ENCODE measurements at places on chromosomes 5 and 9.
A peak's percentile ranks its signal among the peaks of the same experiment; 100 is the strongest.

- no peak for DNase-seq
These were observed 19.4 kb downstream of the ERGIC1 start for GRCh38 chr5:172853355-172853975.

DNA sequence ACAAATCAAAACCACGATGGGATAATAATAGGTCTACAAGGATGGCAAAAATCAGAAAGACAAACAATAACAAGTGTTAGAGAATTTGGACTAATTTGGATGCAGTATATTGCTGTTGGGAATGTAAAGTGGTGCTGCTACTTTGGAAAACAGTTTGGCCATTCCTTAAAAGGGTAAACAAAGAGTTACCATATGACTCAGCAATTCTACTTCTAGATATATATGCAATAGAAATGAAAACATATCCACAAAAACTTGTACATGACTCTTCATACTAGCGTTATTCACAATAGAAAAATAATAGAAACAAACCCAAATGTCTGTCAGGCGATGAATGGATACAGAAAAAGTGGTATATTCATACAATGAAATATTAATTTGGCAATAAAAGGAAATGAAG is 58.3 kb downstream of the JAK2 start:
- DNase-seq: no peak

GRCh38 chr9:133111808-133112662 is 9.0 kb downstream of the RALGDS start:
- no peak for DNase-seq

GRCh38 chr9:71549023-71549422 is 219.3 kb downstream of the CEMIP2 start:
- DNase-seq: no peak

- no peak for DNase-seq
These were observed 978 bp upstream of the UBE2B start for GRCh38 chr5:134370311-134370870.

DNA sequence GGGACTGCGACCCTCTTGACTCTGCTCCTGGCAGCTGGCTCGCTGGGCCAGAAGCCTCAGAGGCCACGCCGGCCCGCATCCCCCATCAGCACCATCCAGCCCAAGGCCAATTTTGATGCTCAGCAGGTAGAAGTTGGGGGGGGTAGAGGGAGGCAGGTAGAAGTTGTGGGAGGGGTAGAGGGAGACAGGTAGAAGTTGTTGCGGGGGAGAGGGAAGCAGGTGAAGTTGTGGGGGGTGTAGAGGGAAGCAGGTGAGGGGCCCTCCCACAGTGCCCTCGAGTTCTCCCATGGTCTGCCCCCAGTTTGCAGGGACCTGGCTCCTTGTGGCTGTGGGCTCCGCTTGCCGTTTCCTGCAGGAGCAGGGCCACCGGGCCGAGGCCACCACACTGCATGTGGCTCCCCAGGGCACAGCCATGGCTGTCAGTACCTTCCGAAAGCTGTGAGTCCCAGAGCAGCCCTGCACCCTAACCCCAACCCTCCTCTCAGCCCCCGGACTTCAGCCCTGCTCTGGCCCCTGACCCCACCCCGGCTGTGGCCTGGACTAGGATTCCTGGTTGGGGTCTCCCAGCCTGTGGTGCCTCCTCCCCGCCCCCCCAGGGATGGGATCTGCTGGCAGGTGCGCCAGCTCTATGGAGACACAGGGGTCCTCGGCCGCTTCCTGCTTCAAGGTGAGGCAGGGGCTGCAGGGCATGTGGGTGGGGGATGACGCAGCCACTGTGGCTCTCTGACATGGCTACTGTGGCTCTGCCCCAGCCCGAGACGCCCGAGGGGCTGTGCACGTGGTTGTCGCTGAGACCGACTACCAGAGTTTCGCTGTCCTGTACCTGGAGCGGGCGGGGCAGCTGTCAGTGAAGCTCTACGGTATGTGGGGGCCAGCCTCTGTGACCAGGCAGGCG is 537 bp downstream of the C8G start:
- no peak for DNase-seq

- DNase-seq: peak; percentile 2
These were observed 47.0 kb upstream of the PLIN2 start for GRCh38 chr9:19174127-19174912.

GRCh38 chr9:123338710-123339665 is 17.0 kb upstream of the CRB2 start:
- no peak for DNase-seq

- DNase-seq: no peak
These were observed 12.3 kb downstream of the CRAT start for GRCh38 chr9:129098328-129098727.

- DNase-seq: no peak
These were observed 630.1 kb downstream of the CDH12 start for GRCh38 chr5:22223079-22223478.

GRCh38 chr9:22037954-22038690 is 29.0 kb upstream of the CDKN2B start:
- DNase-seq: no peak

GRCh38 chr5:157494178-157494832 is 34.3 kb downstream of the NIPAL4 start:
- DNase-seq: no peak

DNA sequence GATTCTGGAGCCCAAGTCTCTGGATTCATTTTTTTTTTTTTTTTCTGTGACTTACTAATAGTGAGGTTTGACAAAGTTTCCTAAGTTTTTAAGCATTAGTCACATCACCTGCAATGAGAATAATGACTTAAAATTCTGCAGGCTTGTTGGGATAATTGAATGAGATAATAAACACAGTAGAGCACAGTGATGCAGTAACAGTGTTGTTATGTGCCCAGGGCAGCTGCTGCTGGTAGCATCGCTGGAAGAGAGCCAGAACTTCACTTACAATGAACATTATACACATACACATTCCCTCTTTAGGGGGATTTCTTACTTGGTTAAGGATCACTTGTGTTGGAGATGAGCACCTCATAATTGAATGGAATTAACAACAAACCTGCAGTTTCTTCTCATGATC is 78.9 kb downstream of the ALDH7A1 start:
- DNase-seq: peak; percentile 42

GRCh38 chr5:98468188-98468869 is 305.1 kb upstream of the RGMB start:
- DNase-seq: no peak

- DNase-seq: no peak
These were observed 5.6 kb downstream of the ZNF462 start for GRCh38 chr9:106868565-106868964.

DNA sequence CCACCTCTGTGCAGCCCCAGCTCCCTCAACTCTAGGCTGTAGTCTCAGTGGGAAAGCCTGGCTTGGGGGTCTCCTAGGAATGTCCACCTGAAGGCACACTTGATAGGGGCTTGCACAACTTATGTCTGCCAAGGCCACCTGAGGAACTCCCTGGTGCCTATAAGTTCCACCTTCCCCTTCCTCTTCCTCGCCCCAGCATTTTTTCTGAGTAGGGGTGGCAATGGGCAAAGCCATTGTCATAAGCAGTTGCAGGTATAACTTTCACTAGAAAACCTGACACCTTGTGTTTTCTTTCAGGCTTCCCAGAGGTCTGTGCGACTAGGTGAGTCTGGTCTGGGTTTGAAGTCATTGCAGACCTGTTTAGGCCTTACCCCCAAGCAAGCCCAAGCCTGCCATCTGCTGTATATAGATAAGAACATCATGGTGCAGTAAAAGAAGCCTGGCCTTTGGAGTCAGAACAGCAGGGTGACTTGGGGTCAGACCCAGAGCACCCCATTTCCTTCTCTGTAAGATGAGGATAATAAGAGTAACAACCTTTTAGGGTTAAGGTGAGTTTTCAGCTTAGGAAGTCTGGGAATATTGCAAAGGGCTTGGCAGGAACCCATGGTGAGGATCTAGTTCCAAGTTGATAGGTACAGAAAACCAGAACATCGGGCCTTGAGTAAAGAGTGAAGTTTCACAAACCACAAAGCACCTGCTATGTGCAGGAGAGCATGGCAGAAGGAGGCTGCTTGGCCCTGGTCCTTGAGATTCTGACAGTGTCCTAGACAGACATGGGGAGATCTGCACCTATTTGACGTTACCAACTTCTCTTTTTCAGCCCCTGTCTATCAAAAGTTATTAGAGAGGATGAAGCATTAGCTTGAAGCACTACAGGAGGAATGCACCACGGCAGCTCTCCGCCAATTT is 33.8 kb downstream of the TGFBI start:
- DNase-seq: no peak

DNA sequence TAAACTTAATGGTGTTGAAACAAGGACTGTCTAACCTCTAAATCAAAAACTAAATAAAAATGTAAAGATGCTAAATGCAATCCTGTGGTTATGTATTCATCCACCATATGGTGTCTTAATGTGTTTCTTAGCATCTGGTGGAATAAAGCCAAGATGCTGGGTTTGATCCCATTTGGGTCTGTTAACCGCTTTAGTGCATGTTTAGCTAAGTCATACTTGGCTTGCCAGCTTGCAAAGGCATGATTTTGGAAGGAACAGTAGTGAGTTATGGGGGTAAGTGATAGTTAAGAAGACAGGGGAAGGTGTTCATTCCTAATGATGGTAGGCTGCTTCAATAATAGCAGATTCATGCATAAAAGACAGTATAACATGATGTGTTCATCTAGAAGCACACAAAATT is 139.0 kb upstream of the SLC27A6 start:
- DNase-seq: no peak

- no peak for DNase-seq
These were observed 47.0 kb downstream of the SPRY4 start for GRCh38 chr5:142277796-142278195.

- no peak for DNase-seq
These were observed 466.4 kb downstream of the DMRTA1 start for GRCh38 chr9:22913026-22913425.

DNA sequence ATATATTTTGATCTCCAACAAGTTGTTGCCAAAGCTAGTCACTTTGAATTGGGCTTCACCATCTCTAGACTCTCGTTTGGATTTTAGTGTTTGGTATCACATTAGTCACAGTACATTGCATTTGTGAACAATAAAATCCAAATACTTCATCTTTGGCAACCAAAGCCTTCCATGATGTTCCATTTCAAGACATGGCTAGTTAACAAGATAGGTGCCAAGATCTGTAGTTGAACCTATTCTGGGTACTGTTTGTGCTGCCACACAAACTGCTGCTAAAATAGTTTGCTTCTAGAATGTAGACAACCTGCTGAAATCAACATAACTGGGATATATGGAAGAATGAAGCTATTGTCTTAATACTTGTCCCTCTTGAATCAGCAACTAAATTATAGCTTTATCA is 207.5 kb downstream of the LRRC70 start:
- DNase-seq: no peak

DNA sequence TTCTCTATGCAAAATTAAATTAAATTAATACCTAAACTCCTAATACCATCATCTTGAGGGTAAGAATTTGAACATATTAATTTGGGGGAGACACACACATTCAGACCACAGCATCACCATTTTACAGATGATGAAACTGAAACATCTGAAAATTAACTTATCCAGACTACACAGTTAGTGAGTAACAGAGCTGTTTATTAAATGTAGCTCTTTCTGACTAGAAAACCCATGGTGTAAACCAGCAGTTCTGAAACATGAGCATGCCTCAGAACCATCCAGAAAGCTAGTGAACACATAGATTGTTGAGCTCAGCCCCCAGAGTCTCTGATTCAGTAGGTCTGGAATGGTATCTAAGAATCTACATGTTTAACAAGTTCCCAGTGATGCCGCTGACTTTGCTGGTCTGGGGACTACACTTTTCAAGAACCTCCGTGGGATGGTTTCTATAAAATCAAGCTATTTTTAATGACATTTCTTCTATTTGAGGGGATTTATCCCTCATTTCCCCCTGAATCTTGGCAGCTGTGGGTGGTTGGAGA is 113.5 kb downstream of the RORB start:
- DNase-seq: no peak

GRCh38 chr5:377326-377981 is 55.9 kb downstream of the AHRR start:
- no peak for DNase-seq

GRCh38 chr5:43437062-43437660 is 25.0 kb upstream of the CCL28 start:
- no peak for DNase-seq

GRCh38 chr9:84731696-84732095 is 62.2 kb downstream of the NTRK2 start:
- DNase-seq: no peak

DNA sequence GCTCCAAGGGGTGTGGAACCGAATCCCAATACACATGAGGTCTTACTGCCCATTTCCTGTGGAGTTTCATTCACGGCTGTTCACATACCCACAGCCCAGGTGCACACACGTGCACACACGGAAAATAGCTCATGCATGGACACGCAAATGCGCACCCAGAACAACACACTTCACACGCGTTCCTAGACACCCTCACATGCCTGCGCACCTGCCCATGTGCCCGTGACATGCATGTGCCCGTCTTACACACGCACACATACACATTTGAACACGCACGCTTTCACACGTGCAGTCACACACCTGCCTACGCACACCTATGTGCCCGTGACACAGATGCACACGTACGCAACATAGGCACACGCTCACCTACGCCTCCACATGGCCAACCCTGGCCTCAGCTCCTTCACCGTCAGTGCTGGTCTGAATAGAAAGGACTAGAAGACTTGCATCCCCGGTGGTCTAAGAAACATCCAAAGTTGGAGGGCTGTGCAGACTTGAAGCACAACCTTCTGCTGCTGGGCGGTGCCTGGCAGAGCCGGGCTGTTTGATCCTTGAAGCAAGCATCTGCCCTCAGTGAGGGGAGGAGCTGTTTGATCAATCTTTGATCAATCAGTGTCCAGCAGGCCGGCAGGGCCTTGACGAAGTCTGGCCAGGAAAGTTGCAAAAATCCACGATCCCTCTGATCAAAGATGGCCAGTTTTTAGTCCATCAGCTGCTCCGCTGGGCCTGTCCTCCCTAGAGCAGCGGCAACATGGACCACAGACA is 164.7 kb downstream of the OLFM1 start:
- DNase-seq: no peak

GRCh38 chr9:35177520-35177919 is 15.7 kb downstream of the UNC13B start:
- DNase-seq: no peak

- DNase-seq: no peak
These were observed 33.1 kb downstream of the KDM4C start for GRCh38 chr9:6790866-6791265.

- no peak for DNase-seq
These were observed 255.7 kb downstream of the AOPEP start for GRCh38 chr9:94982211-94982610.

- DNase-seq: no peak
These were observed 329.8 kb upstream of the PDE4D start for GRCh38 chr5:60223342-60223741.

DNA sequence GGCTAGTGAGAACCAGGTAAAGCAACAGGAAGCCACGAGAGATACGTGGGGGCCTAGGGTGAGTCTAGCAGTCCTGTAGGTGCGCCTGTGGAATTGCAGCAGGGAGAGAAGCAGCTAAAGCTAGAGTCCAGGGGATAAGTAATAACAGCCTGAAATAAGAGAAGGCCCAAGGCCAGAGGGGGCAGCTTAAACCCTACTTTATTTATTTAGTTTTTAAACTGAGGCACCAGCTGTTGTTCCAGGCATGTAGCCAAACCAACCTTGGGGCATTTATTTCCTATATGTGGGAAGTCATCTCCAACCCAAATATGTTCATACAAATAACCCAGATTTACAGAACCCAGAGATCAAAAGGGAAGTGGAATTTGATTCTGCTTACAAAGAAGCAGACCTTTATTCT is 93.5 kb downstream of the GLDC start:
- DNase-seq: no peak

Data from hippocampal formation (tissue), 2 donors.